ENCODE measurements at places on chromosomes 12 and 14.

- no peak for DNase-seq
Measured at GRCh38 chr12:3247077-3247476, 169.9 kb downstream of the TSPAN9 start.

DNA sequence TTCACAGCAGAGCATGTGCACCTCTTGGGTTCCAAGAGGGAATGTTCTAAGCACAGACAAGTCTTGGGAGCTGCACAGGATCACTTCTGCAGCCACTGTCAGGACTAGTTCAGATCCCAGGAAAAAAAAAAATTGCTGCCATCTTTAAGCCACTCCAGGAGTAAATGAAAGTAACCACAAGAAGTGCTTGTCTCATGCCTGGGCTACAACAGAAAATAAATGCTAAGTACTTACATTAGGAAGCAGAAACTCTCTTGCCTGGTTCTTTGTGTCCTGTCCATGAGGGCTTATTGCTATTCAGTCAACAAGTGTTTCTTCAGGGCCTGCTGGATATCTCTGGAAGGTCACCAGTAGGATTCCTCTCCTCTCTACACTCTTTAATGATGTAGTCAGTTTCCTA lies 176.1 kb downstream of the KTN1 start:
- no peak for DNase-seq

DNA sequence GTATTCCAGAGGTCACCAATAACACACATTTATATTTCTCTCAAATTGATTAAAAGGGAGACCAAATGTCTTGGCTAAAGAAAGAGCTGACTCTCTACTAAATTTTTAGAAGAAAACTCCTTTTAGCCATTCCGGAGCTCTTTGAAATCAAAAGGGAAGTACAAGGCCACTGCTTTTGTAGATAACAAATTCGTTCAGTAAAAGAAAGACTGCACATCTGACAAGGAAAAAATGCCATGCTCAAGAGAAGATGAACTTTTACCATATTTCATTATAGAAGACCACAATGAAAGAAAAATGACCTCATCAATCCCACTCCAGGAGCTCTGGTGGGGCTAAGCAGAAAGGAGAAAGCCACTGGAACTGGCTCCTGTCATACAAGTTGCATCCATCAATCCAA lies 57.6 kb downstream of the SPTSSA start:
- no peak for DNase-seq

GRCh38 chr12:118984161-118984943 lies 3.0 kb downstream of the SRRM4 start:
- no peak for DNase-seq
